Hematopoietic multipotent progenitor cell treated with erythropoietin and hydrocortisone succinate and interleukin-3 and kit ligand, for 4 days (in vitro differentiated cells): ENCODE measurements at places on chromosomes 11 and 22.

- DNase-seq: no peak
Measured at GRCh38 chr22:41028841-41029240, 63.6 kb upstream of the EP300 start.

DNA sequence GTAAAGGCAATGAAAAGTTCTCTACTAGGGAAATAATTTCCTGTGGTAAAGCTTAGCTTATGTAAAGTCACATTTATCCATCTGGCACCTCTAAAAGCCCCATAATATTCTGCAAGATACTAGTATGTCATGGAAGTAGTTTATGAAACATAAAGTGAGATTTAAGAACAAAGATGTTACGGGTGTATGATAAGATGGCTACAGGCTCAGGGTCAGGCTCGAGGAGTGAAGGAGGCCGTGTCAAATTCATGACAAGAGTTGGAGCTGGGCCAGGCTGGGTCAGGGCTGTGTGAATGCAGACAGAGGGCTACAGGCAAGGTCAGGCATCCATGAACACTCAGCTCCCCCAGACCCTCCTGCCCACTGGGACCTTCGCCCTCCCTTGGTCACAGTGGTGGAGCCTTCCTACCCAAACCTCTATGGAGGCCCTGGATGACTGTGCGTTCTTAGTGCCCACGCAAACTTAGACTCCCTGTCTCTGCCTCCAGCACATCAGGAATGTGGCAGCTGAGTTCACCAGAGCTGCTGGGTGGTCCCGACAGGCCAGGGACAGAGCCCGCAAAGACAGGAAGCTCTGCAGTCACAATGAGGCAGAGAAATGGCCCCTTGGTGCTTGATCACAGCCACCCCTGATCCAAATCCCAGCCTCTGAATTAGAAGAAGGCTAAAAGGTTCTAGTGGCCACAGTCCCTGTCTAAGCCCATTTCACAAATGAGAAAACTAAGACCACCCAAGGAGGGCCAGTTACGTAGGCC is 14.8 kb downstream of the IGLL5 start:
- DNase-seq: peak; percentile 9

- DNase-seq: no peak
Measured at GRCh38 chr11:1231396-1232020, 8.6 kb downstream of the MUC5B start.

DNA sequence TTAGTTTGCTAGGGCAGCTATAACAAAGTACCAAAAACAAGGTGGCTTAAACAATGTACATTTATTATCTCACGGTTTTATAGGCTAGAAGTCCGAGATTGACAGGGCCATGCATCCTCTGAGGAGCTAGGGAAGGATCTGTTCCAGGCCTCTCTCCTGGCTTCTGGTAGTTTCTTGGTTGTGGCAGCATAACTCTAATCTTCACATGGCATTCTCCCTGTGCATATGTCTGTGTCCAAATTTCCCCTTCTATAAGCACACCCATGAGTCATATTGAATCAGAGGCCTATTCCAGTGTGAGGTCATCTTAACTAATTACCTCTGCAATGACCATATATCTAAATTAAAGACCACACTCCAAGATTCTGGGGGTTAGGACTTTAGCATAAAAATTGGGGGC is 31.3 kb upstream of the MMP13 start:
- DNase-seq: no peak

DNA sequence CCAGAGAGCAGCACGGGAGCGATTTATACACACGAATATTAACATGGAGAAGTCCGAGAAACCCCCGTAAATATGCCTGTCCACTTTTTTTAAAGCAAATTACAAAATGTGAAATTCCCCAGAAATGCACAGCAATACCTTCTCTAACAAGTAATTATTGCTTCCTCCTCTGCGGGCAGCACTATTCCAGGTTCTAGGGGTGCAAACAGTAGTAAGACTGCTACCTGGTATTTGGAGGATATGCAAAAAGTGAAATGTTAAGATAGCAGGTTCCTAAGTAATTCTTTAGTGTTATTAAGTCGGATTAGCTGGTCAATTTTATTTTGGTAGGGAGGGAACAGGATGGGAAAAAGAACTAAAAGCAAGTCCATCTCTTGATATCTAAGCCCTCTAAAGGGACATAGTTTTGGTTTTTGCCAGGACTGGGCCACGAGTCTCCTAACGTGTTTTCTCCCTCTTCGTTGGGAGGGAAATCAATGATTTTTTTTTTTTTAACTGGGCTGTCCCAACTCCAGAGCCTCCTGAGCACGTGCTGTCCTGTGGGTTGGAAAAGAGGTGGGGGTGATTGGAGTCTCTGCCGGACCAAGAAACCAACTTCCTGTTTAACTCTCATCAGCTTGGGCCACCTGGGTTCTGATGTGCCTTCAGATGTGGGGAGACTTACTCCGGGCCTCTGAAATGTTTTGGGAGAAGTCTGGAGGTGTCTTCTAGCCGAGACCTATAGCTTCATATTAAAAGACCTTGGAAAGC is 1.7 kb upstream of the XBP1 start:
- peak; percentile 92 for DNase-seq

DNA sequence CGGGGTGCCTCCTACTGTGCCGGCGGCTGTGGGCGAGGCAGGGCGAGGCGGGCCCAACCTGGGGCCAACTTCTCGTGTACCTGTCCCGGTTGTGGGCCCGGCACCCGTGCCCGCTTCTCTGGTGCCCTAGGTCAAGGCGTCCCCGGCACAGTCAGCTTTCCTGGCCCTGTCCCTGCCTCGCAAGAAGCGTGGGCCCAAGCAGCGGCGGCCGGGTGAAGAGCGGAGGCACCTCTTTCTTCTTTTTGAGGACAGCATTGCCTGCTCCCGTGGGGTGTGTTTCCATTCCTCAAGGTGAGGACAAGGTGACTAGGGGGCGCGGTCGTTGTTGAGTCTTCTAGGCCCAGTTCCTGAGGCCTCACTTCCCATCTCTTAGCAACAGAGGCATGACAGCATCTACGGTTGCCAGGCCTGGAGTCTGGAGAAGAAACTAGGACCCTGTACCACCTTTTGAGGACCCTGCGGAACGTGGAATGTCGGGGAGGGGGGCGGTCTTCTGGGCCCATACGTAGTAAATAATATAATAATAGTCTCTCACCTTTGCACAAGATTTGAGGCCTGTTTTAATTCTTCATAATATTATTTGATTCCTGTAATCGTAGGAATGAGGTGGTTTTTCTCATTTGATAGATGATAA is 418 bp downstream of the ACO2 start:
- peak; percentile 72 for DNase-seq

DNA sequence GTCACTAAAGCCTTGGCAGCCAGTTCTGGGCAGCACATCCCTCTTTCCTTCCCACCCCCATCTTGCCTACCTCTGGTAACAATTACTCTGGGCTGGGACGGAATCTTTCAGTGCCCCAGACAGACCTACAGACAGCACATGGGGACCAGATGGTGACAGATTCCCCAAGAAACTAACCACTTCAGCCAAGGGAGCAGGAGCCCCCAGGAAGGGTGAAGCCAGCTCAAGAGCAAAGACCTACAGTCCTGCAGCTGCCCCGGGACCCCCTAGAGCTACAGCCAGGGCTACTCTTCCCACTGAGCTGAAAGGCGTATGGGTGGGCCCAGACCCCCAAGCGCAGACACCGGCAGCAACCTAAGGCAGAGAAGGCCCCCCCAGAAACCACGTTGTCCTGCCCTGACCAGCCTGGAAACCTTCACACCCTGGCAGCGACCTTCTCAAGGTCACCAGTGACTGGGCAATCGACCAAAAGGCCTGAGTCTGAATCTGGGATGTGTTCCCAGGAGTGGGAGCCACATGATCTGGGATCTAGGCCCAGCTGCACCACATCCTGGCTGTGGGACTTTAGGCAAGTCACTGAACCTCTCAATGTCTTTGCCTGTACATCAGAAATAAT is 65.8 kb downstream of the LRRC32 start:
- DNase-seq: no peak

DNA sequence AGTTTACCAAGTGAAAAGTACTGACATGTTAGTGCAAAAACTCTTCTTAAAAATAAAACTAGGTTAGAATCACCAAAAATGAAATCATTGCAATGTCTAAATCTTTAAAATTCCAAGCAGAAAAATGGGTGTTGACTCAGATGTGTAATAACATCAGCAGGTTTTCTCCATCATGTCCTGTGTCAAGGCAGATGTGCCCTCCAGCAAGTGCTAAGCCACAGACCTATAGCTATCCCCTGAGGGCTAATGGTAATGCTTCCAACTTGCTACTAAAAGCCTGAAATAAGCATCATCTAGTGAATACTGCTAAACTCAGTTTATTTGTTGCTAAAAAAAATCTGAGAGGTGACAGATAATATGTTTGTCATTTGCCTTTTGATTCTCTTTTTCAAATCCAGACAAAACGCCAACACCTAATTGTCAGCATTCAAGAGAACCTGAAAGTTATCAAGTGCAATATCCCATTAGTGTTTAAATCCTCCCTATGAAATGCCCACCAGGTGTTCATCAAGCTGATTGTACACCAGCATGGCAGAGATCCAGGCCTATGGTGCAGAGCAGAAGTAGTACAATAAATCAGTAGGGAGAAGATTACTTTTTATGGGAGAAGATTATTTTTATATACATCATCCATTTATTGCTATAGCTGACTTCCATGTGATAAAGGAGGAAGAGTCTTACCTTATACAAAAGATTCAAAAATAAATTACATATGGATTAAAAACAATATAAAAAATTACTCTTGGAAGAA is 55.1 kb upstream of the SYT9 start:
- DNase-seq: no peak

GRCh38 chr11:43573233-43573632 is 107.3 kb upstream of the HSD17B12 start:
- peak; percentile 70 for DNase-seq

DNA sequence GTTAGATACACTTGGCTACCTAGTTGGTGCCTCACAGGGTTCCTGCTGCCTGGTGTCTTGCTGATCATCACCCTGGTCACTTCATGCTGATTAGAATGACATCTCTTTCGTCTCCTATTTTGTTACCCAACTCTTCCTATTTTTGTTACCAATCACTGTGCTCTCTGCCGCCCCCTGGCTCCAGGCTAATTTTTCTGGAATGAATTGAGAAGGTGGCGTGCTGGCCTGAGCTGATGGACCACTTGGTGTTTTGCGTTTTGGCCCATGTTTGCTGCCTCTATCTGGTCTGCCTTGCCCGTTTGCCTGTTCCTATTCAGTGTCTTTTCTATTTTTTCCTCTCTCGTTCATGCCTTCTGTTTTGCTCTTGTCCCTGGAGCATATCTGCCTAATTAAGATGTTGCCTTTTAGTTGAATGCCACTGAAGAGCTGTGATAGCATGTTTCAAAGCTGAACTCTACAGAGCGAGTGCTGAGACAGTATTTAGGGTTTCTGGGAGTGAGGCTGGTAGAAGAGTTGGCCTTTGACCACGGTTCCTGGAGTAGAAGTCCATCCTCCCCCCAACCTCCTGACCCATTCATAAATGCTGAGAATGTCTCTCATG is 5.9 kb upstream of the ATF4 start:
- DNase-seq: peak; percentile 80

GRCh38 chr11:36333897-36334296 is 37.8 kb downstream of the PRR5L start:
- peak; percentile 60 for DNase-seq

DNA sequence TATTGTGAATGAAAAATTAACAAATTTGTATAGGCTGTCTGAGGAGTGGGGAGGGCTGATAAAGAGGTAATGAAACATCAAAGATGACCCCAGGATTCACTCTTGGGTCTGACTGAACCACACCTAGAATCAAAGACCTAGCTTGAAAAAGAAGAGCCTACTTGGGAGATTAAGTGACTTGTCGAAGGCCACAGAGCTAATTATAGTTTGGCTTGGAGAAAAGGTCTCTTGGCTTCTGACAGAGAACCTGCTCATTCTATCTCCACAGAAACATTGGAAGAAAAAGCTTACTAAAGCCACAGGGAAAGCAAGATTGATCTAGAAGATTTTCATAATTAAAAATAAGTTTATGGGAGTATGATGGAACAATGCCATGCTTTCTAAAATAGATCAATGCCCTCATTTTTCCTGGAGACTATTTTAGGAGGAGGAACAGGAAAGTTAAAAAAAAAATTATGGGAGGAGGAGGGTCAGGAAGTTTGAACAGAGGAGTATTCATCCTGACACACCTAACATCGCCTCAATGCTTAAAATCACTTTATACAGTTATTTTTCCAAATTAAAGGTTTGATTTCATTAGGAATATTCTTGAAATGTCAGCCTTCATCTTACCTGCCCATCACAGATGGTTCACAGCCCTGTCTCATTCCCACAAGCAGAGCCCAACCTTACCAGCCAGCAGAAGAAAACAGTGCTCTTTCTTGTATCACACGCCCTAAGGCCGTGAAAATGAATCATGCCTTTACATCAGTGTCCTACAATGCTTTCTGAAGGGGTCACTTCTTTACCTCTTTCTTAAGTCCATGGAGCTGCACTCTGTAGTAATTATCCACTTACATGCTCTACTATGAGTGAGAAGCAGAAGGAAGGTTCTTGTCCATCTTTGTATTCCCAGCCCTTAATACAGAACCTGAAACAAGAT is 231.1 kb upstream of the MPPED2 start:
- DNase-seq: no peak

GRCh38 chr11:19105011-19105410 is 12.0 kb upstream of the ZDHHC13 start:
- no peak for DNase-seq

GRCh38 chr22:49461674-49462073 is 366.0 kb downstream of the BRD1 start:
- DNase-seq: no peak

DNA sequence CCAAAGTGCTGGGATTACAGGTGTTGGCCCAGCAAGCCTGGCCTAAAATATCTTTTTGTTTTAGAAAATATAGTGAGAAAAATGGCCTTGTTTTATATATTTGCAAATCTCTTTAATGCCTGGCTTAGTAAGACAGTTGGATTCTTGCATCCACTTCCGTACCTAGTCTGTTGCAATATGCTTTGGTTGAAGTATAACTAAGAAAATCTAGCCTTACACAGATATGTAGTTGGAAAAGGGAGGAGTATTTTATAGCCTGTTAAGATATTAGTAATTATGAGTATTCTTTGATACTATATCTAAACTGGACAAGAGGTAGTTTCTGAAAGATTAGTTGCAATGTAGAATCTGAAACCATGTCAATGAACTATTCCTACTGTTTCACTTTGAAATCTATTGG is 65.1 kb downstream of the ZNRF3 start:
- no peak for DNase-seq

- DNase-seq: no peak
Measured at GRCh38 chr22:37479196-37479595, 7.0 kb downstream of the MFNG start.

- no peak for DNase-seq
Measured at GRCh38 chr11:120279502-120279901, 39.6 kb downstream of the POU2F3 start.
